ENCODE measurements at places on chromosomes 7 and 10. TPM values are rescaled to one million over a fixed set of nuclear protein-coding genes. Genes with fewer than 3 reads are reported as not detected.

- H3K27ac ChIP-seq: no peak overlapping the region
- peaks cover 22% of the 10 kb centered on the region for H3K4me1 ChIP-seq
- DNase-seq: no peak
- no peak overlapping the region for H3K4me3 ChIP-seq
- H3K36me3 ChIP-seq: no peaks in the 10 kb centered on the region
Measured at GRCh38 chr7:41708581-41709358, 5.9 kb upstream of the INHBA start.

The IDI1 gene
- 119 TPM for polyA plus RNA-seq

The MARCHF5 gene
- 11.1 TPM for polyA plus RNA-seq

GRCh38 chr10:131698986-131699385 is 201.8 kb upstream of the PPP2R2D start:
- no peaks in the 10 kb centered on the region for H3K4me1 ChIP-seq
- no peaks in the 10 kb centered on the region for H3K36me3 ChIP-seq
- H3K27ac ChIP-seq: no peak overlapping the region
- H3K4me3 ChIP-seq: no peak overlapping the region
- DNase-seq: no peak

- DNase-seq: no peak
- no peaks in the 10 kb centered on the region for H3K27me3 ChIP-seq
- no peaks in the 10 kb centered on the region for H3K36me3 ChIP-seq
- no peak overlapping the region for H3K27ac ChIP-seq
Measured at GRCh38 chr7:47362984-47363383, 218.9 kb downstream of the TNS3 start.

DNA sequence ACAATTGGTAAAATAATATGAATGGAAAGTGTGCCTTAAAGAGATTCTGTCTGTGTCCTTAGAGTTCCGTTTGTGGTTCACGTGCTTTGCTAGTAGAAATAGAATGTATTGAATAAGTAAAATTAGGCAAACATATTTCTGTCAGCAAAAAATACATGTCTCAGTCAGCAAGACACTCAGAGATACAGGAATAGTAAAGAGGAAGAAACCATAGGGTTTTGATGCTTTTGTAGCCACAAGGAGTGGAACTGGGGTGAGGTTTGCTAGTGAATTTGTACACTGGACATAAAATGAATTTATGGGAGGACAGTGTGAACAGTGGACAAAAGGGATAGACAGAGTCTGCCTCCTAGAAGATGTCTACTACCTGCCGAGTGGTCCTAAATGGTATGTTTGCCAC is 289.2 kb upstream of the NRP1 start:
- H3K4me3 ChIP-seq: no peak overlapping the region
- no peak for DNase-seq
- H3K27me3 ChIP-seq: no peaks in the 10 kb centered on the region
- H3K27ac ChIP-seq: no peak overlapping the region
- no peaks in the 10 kb centered on the region for H3K36me3 ChIP-seq

DNA sequence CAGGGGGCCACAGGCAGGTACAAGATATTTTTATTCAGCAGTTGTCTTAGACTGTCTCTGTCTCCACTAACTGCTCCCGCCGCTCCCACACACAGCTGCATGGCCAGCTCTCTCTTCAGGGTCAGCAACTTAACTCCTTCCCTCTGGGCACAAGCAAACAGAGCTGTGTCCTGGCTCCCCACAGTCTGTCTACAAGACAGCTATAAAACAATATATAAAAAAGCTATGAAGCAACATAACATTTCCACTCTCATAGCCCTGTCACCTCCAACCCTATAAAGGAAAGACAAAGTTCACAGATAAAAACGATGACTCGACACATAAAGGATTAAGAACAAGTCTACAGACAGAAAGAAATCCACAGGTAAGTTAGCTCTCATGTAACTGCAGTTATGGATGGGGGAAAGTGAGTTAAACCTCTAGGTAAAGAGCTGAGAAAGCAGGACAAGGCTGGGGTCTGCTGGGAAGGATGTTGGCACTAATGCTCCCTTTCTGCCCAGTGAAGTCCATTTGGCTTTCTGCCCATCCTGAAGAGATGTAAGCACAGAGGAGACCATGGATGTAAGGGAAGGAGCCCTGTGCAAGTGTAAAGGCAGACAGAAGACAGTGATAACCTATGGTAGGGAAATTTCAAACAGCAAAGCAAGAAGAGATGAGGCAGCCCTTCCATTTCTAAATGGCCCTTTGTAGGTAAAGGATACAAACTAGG is 27.0 kb downstream of the RAPGEF5 start:
- peaks cover 63% of the 10 kb centered on the region for H3K4me1 ChIP-seq
- no peak for DNase-seq
- no peaks in the 10 kb centered on the region for H3K27me3 ChIP-seq

The MPP7 gene
- polyA plus RNA-seq: 5.0 TPM

- no peaks in the 10 kb centered on the region for H3K27me3 ChIP-seq
- H3K27ac ChIP-seq: no peak overlapping the region
- DNase-seq: no peak
Measured at GRCh38 chr10:30798646-30799185, 169.2 kb upstream of the LYZL2 start.

The SPDYE5 gene
- 1.8 TPM for polyA plus RNA-seq

DNA sequence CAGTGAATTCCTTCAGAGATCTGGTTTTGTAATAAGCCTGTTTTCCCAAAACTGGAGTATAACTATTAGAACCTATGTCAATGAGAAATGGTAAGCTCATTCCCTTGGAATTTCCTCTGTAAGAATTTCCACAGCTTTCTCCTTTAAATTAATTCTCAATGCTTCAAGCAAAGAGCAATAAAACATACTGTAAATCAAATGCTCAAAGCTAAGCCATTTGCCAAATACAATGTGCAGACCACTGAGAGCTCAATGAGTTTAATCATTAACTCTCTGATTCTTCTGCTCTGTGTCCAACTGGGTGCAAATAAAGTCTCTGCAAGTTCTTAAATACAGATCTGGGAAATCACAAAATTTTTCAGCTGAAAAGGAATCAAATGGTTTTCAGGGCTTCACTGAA is 227.6 kb upstream of the IMMP2L start:
- no peak for DNase-seq
- no peak overlapping the region for H3K27ac ChIP-seq
- no peak overlapping the region for H3K4me3 ChIP-seq
- no peaks in the 10 kb centered on the region for H3K36me3 ChIP-seq
- H3K4me1 ChIP-seq: peaks cover 16% of the 10 kb centered on the region

GRCh38 chr7:50349963-50350944 is 45.7 kb downstream of the IKZF1 start:
- H3K4me1 ChIP-seq: no peaks in the 10 kb centered on the region
- no peak overlapping the region for H3K4me3 ChIP-seq
- no peak for DNase-seq
- H3K27ac ChIP-seq: no peak overlapping the region
- no peaks in the 10 kb centered on the region for H3K27me3 ChIP-seq

DNA sequence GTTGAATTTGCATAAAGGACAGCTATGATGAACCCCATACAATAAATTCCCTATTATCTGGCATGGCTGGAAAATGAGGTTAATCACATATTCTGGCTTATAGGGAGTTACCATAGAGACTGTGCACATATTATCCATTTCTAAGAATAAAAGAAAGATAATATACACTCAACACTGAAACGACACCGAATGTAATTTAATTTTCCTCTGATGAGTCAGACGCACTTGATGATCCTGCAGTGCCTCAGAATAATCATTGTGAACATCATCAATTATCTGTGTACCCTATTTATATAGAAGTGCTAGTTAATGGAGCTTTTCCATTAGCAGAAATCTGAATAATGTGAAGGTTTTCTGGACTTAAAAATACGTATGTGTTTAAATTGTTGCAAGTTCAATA is 60.2 kb downstream of the SGCE start:
- DNase-seq: no peak
- no peaks in the 10 kb centered on the region for H3K36me3 ChIP-seq
- H3K4me1 ChIP-seq: no peaks in the 10 kb centered on the region
- H3K4me3 ChIP-seq: no peak overlapping the region
